ENCODE measurements at places on chromosomes 1 and 21. TPM values are rescaled to one million over a fixed set of nuclear protein-coding genes. Genes with fewer than 3 reads are reported as not detected.

The SMIM1 gene
- total RNA-seq: 0.55 TPM

The SIM2 gene
- under 0.01 TPM for total RNA-seq

The NEXN gene
- 13.5 TPM for total RNA-seq

The CFHR3 gene
- total RNA-seq: not detected

The RNU1-1 gene
- under 0.01 TPM for total RNA-seq

The ABCG1 gene
- total RNA-seq: 0.50 TPM

The KLF17 gene
- under 0.01 TPM for total RNA-seq

The CLCA1 gene
- under 0.01 TPM for total RNA-seq

The SHE gene
- 0.12 TPM for total RNA-seq

The AZIN2 gene
- 4.7 TPM for total RNA-seq

The CRNN gene
- not detected for total RNA-seq

The CD84 gene
- total RNA-seq: not detected

The MPZ gene
- 0.87 TPM for total RNA-seq

The SLC9C2 gene
- not detected for total RNA-seq

The GPR89B gene
- 23.4 TPM for total RNA-seq

The TAS1R3 gene
- total RNA-seq: 0.11 TPM

The HES2 gene
- total RNA-seq: under 0.01 TPM

The TBX15 gene
- not detected for total RNA-seq

The DYNLT5 gene
- total RNA-seq: 2.7 TPM

The FCER1A gene
- not detected for total RNA-seq
